ENCODE measurements at places on chromosomes 7 and 10.

GRCh38 chr10:76031769-76032699 lies 600.6 kb downstream of the LRMDA start:
- no peak for DNase-seq

GRCh38 chr7:28957751-28958234 lies 337 bp downstream of the TRIL start:
- DNase-seq, result no peak

DNA sequence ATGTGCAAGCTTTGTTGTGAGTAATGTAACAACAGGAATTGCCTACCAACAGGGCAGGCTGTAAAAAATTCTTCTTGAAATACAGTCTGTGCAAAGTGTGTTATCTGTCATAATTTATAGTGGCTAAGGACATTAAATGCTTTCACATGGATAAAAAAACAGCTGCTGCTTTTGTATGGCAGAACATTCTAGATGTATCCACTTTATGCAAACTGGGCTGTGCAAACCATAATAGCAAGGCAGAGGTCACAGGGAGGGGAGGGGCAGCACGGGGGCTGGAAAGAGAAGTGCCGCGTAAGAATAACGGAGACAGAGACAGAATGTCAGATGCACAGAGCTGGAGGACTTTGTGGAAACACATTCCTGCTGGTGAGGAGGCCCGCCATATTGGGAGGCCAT lies 86.1 kb downstream of the VOPP1 start:
- DNase-seq, result no peak

DNA sequence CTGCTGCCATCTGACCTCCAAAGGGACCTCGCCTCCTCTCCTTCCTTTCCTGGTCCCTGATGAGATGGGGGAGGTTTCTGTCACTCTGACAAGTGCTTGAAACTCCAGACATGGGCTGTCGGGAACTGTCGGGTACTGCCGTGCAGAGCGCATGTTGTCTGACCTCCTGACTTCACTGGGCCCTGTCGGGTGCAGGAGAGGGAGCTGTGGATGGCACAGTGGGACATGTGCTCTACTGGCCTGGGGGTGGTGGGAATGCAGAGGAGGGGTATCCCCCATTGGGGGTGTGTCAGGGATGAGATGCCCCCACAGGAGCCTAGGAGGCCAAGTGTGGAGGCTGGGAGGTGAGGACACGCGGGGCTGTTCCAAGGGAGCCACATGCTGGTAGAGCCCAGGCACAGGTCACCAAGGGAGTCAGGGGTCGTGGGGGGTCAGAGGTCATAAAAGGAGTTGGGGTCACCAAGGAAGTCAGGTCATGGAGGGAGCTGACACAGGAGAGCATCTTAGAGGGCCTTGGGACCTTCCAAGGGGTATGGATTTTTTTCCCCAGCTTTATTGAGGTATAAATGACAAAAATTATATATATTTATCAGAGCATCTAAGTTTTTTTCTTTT lies 30.9 kb downstream of the TMEM120A start:
- no peak for DNase-seq

GRCh38 chr10:124060148-124060720 lies 33.2 kb downstream of the CHST15 start:
- DNase-seq, result no peak

DNA sequence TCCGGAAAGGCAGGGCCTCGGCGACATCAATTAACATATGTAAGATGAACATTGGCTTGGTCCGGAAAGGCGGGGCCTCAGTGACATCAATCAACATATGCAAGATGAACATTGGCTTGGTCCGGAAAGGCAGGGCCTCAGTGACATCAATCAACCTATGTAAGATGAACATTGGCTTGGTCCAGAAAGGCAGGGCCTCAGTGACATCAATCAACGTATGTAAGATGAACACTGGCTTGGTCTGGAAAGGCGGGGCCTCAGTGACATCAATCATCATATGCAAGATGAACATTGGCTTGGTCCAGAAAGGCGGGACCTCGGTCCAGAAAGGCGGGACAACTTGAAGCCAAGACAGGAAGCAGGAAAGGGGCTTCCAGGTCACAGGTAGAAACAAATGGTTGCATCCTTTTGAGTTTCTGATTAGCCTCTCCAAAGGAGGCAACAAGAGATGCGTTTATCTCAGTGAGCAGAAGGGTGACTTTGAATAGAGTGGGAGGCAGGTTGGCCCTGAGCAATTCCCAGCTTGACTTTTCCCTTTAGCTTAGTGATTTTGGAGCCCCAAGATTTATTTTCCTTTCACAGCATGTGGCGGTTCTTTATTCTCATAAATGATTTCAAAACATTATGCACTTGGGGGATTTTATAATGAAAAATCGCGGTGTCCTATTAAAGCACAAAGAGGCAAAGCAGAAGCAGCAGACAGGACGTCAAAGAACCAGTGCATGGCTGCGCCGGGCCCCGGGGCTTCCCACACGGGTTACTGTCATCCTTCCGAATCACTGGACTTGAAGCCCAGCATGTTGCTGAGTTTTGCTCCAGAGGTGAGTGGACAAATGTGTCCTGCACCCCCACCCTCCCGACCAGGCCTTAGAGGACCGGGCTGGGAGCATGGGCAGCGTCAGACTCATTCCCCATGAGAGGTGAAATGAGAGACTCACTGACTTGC lies 43.1 kb upstream of the EN2 start:
- no peak for DNase-seq

DNA sequence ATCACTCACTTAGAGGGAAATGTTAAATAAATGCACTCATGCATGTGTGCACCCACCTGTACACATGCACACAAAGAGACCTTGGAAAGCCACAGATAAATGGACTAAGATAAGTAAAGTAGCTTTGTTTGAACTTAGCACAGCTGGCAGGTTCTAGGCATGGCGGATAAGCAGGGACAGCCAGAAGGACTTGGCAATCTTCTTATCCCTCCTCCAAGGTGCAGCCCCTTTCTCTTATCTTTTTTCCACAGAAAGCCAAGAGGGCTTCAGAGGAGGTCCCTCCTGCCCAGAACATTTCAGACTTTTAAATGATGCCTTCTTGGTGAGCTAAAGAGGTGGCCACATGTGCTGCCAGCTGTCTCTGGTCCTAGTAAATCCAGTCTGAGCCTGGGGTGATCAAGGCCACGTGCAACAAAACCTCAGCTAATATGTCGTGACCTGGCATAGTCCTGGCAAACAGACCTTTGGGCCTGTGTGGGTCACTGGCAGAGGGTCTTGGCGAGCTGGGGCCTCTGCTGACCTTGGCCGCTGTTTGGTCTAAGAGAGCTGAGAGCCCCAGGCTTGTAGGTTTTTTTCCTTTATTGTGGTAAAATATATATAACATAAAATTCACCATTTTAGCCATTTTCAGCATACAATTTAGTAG lies 43.2 kb upstream of the SLC35B4 start:
- peak; percentile 91 for DNase-seq

DNA sequence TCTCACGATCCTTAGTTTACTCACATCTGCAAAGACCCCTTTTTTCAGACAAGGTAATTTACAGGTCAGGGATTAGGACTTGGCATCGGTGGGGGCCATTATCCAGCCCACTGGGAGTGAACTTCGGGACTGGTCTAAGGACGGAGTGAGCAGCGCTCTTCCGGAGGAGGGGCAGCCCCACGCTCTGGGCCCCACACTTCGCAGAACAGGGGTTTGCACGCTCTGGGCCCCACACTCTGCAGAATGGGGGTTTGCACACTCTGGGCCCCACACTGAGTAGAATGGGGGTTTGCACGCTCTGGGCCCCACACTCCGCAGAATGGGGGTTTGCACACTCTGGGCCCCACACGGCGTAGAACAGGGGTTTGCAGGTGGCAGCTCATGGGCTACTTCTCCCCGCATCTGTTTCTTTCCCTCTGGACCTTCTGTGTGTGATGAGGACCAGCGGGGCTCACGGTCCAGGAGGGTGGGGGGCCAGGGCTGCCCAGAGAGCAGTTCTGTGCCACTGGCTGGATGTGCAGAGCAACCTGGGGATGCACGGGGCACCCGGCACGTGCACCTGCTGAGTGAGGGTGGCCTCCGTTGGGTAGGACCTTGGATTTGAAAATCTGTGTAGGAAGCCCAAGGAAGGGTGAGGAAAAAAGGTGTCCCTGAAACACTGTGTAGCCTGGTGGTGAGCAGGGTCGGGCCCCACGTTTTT lies 134.8 kb downstream of the WDR37 start:
- DNase-seq, result no peak

GRCh38 chr10:100858261-100858660 lies 54.5 kb upstream of the SLF2 start:
- DNase-seq, result peak; percentile 42

DNA sequence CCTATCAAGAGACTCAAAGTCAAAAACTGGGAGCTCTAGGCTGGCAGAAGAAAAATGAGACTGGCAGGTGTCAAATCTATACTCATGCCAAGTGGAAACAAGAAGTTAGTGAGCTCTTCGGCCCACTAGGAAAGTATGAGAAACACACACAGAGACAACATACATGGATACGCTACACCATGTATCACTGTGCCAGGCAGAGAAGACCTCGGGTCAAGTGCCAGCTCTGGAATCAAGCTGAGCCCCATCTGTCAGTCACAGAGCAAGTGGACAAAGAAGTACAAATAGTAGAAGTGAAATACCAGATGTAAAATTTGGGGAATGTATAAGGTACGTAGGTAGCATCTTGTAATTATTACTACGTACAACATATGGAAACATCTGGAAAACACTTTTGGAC lies 62.4 kb downstream of the FAM13C start:
- DNase-seq, result no peak

DNA sequence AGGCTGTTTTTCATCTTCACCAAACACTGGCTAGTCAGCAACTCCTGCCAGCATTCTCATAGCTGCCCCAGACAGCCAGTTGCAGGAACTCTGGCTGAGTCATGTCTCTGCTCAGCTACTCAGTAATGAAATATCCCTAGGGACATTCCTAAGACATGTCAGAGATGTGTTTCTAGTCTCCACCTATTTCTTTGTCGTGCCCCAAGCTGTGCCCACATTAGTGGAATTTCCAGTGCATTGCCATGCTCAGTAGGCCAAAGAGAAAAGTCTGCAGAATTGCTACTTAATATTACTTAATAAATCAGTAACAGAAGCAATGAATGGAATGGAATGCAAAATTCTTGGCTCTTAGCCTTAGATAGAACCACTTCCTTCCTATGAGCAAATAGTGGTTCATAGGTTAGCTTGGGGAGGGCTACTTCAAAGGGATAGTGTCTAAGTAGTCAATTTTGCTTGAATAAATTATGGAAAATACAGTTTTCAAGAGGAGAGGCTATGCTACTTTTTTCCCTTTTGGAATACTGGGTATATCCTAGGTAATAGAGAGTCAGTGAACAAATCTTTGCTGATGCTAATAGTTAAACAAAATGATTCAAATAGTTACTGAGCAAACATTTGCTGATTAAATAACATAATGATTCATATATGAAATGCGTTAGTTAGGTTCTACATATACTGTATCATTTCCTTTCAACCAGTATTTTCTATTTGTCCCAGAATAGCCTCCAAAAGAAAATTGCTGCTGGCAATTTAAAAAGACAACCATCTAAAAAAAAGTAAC lies 23.6 kb upstream of the SEMA3C start:
- no peak for DNase-seq

DNA sequence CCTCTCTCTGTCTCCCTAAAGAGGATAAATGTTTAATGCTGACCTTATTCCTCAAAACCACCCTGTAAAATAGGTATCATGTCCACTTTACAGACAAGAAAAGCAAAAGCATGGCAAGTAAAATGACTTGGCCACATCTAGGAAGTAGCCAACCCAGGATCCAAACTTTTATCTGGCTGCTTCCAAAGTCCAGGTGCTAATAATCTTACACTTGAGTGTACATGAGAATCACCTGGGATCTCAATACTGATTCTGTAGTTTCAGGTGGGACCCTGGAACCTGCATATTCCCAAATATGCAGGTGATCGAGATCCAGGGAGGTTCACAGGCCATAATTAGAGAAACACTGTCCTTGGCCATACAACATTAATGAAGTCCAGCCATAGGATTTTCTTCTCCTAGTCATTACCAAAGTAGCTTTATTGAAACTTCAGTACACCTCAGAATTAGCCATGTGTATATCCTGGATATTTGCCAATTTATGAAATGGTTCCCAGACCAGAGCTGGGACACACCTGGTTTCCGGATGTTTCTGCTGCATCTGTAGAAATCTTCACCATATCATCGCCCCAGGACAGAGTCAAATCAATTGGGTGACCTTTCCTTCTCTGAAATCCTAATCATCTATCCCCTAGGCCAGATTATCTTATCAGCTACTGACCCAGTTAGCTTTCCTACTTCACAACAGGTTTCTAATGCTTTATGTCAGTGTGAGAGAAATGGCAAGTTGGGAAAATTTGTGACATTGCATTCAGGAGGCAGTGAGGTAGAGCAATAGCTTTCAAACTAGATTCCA lies 119.1 kb upstream of the KMT2E start:
- DNase-seq, result no peak

GRCh38 chr7:88095-88926 lies 104.1 kb upstream of the FAM20C start:
- DNase-seq, result peak; percentile 17

- DNase-seq, result no peak
Observed at GRCh38 chr7:133934977-133935330, 192.2 kb upstream of the LRGUK start.

- DNase-seq, result no peak
Observed at GRCh38 chr10:27685681-27686080, 59.9 kb downstream of the MKX start.

DNA sequence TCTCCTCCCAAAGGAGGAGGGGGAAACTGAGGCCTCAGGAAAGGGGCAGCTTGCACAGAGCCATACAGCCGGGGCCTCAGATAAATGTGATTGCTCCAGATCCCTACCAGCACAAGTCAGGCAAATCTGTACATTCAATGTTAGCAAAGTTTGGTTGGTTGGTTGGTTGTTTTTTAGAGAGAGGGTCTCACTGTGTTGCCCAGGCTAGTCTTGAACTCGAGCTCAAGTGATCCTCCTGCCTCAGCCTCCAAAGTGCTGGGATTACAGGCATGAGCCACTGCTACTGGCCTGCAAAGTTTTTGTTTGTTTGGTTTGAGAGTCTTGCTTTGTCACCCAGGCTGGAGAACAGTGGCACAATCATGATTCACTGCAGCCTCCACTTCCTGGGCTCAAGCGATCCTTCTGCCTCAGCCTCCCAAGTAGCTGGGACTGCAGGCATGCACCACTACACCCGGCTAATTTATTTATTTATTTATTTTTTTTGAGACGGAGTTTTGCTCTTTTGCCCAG lies 30.0 kb upstream of the TNRC18 start:
- DNase-seq, result no peak

DNA sequence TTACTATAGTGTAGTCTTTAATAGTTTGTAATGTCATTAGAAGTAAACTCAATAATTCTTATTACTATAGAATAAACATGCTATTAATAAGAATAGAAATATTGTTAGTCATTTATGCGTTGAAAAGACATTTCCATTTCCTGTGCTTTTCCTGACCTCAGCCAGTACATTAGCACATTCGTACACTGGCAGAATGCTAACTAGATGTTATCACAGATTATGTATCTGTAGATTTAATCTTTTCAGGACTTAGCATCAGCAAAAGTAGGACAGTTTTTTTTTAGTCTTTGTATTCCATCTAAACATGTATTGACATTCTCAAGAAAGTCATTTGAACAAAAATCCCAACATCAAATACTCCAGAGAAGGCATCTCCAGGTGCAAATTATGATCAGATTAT lies 158.5 kb downstream of the EXOC4 start:
- DNase-seq, result no peak

All from hematopoietic multipotent progenitor cell treated with erythropoietin and hydrocortisone succinate and interleukin-3 and kit ligand, for 6 days (in vitro differentiated cells).